ENCODE measurements at places on chromosomes 1 and 21. TPM values are rescaled to one million over a fixed set of nuclear protein-coding genes. Genes with fewer than 3 reads are reported as not detected.

SLC26A9 gene
- 0.08 TPM for polyA plus RNA-seq

NCF2 gene
- 15.9 TPM for polyA plus RNA-seq

HSD17B7 gene
- 17.7 TPM for polyA plus RNA-seq

DNA sequence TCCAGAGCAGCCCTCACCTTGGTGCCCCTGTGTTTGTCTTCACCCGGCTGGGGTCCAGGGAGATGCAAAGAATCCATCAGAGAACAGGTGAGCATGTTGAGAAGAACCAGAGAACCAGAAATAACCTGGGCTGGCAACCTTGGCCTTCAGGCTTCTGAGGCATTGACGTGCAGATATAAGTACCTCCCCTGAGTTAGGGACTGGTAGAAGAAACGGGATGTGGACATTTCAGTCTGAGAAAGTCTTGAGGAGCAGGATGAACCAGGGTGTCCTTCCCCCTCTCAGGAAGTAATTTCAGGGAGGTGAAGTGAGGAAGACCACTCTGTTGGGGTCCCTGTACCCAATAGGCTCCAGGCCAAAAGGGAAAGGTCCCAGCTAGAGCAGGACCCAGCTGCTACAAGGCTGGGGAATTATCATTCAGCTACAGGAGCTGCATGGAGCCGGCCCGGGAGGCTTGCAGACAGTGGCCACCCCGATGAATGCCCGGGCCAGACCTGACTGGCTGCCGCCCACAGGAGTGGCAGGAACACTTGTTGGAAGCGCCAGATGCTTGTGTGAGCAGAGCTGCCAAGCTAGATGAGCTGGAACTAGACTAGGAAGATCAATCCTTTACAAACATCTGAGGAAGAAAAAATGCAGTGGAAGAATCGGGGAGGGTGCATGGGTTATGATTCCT, 1.7 kb upstream of the AURKAIP1 start:
- DNase-seq: no peak

DNA sequence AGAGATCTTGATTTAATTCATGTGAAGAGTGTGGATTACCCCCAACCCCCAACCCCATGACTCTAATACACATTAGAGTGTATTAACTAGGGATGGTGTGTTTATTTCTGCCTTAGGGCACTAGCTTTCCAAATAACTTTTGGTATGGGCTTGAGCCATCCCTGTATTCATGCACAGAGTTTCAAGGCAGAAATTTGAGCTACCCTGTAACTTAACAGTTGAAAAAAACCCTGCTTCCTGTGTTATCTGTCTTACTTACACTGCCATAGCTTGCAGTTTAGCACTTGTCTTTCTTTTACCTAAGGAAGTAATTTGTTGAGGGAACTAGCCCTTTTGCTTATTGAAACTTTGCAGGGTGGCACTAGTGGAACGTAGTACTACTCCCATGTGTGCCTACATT, 6.3 kb downstream of the SRSF11 start:
- no peak for DNase-seq

- no peak for DNase-seq
These were observed 145.1 kb upstream of the SMYD2 start for GRCh38 chr1:214135886-214136285.

IQGAP3 gene
- polyA plus RNA-seq: 0.18 TPM

MRPL9 gene
- polyA plus RNA-seq: 55.4 TPM

DNA sequence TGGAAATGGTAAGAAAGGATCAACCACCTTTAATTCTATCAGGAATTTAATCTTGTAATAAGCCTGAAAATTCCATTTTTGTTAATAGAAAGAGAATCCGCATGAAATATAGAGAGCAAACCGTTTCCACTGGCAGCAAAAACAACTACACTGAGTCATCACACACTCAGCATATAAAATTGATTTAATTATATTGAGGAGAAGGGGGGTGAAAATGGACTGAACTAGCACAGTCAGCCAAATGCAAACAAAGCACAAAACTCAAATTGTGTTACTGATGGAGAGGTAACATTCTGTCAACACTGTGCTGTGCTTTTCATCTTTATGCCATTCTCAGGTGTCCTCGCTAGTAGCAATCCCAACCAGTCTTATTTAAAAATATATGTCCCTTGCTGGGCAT, 1583.9 kb downstream of the MRPL39 start:
- DNase-seq: no peak

DNA sequence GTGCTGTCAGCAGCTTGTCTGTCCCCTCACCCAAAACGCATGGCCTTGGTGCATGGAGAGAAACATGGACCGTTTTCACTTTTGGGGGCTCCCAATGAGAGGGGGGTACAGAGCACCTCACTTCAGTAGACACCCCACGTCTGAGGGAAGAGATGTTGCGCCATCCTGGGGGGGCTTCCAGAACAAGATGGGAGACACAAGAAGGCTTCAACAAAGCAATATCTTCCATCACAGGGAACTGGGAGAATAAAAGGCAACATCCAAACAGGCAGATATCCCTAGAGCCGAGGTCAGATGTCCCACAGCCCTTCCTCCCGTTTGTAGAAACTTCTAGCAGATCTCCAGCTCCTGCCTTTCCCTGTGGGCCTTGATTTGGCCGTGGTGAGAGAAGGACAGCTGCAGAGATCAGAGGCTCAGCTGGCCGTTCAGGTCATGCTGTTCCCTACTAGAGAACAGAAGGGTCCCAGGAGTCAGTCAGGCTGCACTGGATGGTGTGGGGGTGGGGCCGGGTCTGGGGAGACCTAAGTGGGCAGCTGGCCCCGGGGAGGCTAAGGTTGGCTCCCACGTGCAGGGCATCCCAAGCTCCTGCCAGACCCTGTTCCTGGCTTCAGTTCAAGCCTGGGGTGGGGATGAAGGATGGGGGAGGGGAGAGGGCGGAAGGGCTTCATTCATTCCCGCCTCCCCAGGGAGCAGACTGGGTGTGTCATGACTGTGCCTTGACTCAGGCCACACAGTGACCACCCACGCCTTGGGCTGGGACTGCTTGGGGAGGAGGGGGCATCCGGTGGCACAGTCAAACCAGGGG, 4.4 kb downstream of the PLOD1 start:
- DNase-seq: no peak
